SW 1271 (cell line): ENCODE measurements at places on chromosomes 2 and 18.

DNA sequence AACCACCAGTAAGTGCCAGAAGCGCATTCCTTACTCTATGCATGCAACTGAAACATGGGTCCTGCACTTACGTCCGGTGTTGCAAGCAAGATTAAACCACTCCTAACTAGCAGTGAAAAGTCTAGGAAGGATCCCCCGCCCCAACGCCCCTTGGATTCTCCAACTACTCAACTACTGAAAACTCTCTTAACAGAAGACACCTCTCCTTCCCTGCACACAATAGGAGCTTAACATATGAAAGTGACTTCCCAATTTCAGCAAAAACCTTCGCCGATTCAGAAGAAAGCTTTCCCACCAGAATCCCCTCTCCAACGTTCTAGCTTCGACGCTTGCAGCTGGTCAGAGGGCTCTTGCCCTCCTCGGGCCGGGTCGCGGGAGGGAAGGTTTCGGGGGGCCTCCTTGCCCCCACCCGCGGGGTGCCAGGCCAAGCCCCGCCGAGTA, 578 bp downstream of the IWS1 start:
- no peak for DNase-seq

GRCh38 chr2:10768063-10768507, 44.5 kb downstream of the PDIA6 start:
- DNase-seq, result no peak

DNA sequence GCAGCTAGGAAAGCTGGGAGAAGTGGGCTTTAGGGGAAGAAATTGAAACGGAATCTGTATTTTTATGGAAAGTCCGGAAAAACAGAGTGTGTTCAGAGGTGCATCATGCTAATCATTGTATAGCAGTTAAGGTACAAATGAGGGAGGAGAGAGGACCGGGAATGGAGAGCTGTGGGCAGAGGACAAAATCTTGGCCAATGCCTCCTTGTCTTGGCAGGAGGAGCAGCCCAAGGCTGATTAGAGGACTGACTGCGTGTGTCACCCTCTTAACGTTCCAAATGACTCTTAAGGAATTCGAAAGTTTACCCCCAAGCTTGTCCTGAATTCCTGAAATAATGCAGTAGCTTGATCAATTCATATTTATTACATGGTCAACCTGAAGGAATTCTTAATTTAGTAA, 81.0 kb downstream of the ZNF236 start:
- no peak for DNase-seq

GRCh38 chr2:118668431-118669424, 178.7 kb downstream of the EN1 start:
- peak; percentile 42 for DNase-seq

GRCh38 chr2:162490761-162491470, 147.0 kb downstream of the GCA start:
- DNase-seq, result no peak

DNA sequence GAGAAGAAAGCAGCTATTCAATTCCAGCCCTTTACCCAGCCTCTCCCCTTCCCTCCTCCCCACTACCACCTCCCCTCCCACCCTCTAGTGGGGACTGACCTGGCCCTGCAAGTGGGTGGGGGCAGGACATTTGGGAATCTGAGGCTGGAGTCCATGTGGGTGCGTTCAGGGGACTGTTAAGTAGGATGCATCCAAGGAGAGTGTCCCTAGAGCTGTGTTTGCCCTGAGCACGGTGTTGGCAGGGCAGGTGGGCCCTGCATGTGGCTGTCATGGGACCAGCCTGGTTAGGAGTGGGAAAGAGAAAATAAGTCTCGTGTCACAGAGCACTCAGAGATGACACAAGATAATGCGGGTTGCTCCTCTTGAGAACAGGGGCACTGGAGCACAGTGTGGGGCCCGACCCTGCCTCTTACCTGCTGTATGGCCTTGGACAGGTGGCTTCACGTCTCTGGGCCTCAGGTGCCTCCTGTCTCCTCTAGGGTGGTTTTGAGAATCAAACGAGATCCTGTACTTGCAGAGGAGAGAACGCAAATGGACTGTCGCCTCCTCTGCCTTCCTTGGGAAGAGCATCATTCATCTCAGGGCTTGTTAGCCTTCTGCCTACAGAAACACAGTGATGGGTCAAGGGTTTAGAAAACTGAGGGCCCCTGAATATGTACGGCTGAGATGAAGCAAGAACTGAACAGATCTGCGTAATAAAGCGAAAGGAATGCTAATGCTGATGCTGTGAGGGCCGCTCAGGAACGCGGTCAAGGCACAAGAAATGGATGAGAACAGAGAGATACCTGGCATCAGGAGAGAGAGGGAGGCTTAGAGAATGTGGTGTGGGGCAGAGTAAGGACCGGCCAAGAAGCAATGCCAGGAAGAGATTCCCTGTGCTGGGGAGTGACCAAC, 187.7 kb upstream of the HAAO start:
- DNase-seq, result no peak

DNA sequence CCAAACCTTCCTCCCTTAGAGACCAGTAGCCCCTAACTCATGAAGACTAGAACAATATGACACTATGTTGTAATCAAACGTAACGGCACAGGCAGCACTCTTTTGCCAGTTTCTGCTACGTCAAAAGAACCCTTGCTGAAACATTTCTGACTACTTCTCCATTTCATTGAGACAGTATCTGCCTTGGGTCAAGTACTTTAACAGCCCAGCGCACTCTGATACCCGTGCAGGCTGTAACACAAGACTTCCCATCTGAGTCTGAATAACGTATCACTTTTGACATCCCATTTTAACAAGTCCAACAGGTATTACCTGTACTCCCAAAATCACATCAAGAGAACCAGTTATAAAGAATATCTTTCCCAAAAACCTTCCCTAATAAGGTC, 38.4 kb downstream of the TBC1D8 start:
- no peak for DNase-seq
